ENCODE measurements at places on chromosomes 11 and 22. TPM values are rescaled to one million over a fixed set of nuclear protein-coding genes. Genes with fewer than 3 reads are reported as not detected.

The OR2D2 gene
- 0.26 TPM for total RNA-seq

The TYR gene
- total RNA-seq = not detected

The RTCB gene
- 100.0 TPM for total RNA-seq

The SBF1 gene
- 69.8 TPM for total RNA-seq

The PNPLA5 gene
- 5.2 TPM for total RNA-seq

The SAA4 gene
- total RNA-seq = not detected

The MRGPRG gene
- total RNA-seq = not detected

The KRTAP5-1 gene
- total RNA-seq = not detected

The PCF11 gene
- total RNA-seq = 50.9 TPM

The EHF gene
- total RNA-seq = not detected

The RFPL1 gene
- total RNA-seq = not detected

The ALX4 gene
- not detected for total RNA-seq

The SYCE3 gene
- 0.85 TPM for total RNA-seq

The DEPDC7 gene
- 4.4 TPM for total RNA-seq

The OR10A2 gene
- not detected for total RNA-seq

The RAG2 gene
- total RNA-seq = not detected
